ENCODE measurements at places on chromosomes 5 and 9. TPM values are rescaled to one million over a fixed set of nuclear protein-coding genes. Genes with fewer than 3 reads are reported as not detected.

DNA sequence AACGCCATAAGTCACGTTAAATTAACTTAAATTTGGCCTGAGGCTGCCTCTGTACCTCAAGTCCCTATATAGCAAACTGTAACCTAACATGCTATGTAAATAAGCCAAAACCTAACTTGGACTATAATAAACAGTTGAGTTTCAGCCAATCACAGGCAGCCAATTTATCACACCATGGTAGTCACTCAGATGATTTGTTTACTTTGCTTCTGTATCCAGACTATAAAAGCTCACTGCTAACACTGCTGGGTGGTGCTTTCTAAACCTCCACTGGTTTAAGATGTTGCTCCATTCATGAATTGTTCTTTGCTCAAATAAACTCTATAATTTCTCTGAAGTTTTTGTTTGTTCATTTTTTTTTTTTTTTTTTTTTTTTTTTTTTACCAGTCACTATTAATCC, 62.8 kb downstream of the TRPM3 start:
- DNase-seq = no peak

GRCh38 chr5:36953043-36953442, 76.5 kb downstream of the NIPBL start:
- DNase-seq = no peak

- DNase-seq = no peak
These were observed 158.4 kb downstream of the CARTPT start for GRCh38 chr5:71877511-71877910.

DNA sequence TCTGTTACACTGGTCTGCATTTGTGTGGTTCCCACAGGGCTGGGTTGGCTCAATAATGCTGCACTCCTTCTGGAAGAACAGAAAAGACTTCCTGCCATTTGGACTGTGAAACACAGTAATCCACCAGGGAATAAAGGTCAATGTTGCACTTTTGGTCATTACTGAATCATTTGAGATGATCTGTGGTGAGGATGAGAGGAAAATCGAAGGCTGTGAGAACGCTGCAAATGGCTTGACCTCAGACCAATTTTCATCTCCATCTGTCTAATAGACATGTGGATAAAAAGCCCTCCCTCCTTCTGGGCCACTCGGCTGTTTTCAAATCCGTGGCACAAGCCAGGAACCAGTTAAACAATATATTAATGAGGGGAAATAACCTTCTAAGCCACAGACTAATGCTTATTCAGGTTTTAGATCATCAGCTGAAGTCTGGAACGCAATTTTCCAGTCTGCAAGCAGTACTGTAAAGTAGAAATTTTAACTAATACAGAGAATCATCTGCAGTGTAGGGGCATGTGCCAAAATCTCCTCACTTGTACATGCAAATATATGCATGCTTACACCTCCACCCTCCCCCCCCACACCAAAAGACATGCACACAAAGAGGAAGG, 20.2 kb downstream of the TLE1 start:
- no peak for DNase-seq

GRCh38 chr5:111063709-111064322, 7.7 kb upstream of the TSLP start:
- DNase-seq = no peak

HAVCR1 gene
- polyA plus RNA-seq = 2.9 TPM

ETF1 gene
- polyA plus RNA-seq = 54.1 TPM

LSM11 gene
- 8.8 TPM for polyA plus RNA-seq

ADAMTS2 gene
- 78.6 TPM for polyA plus RNA-seq

MLLT3 gene
- polyA plus RNA-seq = 41.6 TPM

IL5 gene
- not detected for polyA plus RNA-seq
